ENCODE measurements at places on chromosomes 3 and 15.

GRCh38 chr3:176522436-176522835, 674.8 kb downstream of the TBL1XR1 start:
- DNase-seq = no peak

DNA sequence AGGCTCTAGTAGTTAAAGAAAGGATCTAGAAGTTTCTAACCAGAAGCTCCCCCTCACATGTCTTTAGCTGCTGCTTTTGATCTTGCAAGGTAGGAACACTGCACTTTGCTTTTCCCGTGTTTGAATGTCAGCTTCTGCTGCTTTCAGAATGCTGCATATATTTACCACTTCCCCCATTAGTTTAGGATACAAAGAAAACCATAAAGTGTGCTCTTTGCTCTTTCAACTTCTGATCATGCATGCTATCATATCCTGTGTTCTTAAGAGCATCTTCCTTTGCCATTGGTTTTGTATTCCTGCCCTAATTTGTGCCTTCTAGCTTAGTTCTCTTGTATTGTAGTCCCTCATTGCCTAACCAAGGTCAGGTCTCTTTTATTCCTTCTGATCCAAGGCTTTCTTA, 43.3 kb downstream of the ZNF609 start:
- DNase-seq = no peak

GRCh38 chr3:67678665-67679064, 24.3 kb upstream of the SUCLG2 start:
- no peak for DNase-seq

- no peak for DNase-seq
Observed at GRCh38 chr3:184134746-184135148, 411 bp upstream of the EIF2B5 start.

DNA sequence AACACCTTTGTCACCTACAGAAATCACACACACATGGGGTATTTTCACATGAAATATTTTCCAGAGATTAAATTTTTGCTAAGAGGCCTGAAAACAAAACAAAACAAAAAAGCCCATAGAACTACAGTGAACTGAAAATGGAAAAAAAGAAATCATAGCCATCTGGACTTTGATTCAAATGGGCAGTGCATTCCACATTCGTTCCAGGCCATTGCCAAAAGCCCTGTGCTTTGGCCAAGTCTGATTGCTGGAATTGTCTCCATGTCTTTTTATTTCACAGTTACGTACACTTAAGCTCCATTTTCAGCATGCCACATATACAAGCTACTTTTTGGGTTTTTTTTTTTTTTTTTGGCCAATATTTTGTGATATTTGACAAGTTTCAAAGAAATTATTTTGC, 47.1 kb downstream of the TFG start:
- no peak for DNase-seq

DNA sequence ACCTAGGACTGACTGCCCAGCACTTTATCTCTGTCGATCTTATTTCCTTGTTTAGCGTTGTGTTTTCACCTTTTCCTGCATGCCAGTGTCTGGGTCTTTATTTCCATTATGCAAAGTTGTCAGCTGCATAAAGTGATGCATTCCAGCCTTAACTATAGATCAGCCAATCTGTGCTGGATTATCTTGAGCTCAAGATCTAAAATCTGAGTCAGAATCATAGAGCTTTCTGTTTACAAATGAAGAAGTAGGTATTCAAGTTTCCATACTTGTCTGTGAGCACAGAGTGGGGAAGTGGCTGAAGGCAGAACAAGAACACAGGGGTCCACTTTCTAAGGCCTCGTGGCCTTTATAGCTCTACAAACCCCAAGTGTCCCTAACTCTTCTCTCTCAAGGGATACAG, 82.4 kb upstream of the PLCL2 start:
- no peak for DNase-seq

GRCh38 chr3:157082305-157082982, 77.5 kb downstream of the CCNL1 start:
- DNase-seq = no peak
